Activated naive CD8-positive, alpha-beta T cell treated with anti-CD3 and anti-CD28 coated beads, Interleukin-2, amount 10 ng/mL, durations not matched to agents 7 days and 5 days (primary cell): ENCODE measurements at places on chromosomes 2 and 18. TPM values are rescaled to one million over a fixed set of nuclear protein-coding genes. Genes with fewer than 3 reads are reported as not detected.

Gene CDH20
- total RNA-seq, result 0.17 TPM

Gene TEX44
- not detected for total RNA-seq

Gene UGT1A10
- total RNA-seq, result not detected

Gene CD8B
- total RNA-seq, result 475 TPM

Gene DSC2
- not detected for total RNA-seq
